ENCODE measurements at places on chromosomes 4 and X.
A peak's percentile ranks its signal among the peaks of the same experiment; 100 is the strongest.

GRCh38 chrX:102968216-102968615, 31.1 kb downstream of the RAB40AL start:
- DNase-seq = no peak

GRCh38 chr4:76951672-76952010, 2.1 kb downstream of the SEPTIN11 start:
- DNase-seq = no peak

DNA sequence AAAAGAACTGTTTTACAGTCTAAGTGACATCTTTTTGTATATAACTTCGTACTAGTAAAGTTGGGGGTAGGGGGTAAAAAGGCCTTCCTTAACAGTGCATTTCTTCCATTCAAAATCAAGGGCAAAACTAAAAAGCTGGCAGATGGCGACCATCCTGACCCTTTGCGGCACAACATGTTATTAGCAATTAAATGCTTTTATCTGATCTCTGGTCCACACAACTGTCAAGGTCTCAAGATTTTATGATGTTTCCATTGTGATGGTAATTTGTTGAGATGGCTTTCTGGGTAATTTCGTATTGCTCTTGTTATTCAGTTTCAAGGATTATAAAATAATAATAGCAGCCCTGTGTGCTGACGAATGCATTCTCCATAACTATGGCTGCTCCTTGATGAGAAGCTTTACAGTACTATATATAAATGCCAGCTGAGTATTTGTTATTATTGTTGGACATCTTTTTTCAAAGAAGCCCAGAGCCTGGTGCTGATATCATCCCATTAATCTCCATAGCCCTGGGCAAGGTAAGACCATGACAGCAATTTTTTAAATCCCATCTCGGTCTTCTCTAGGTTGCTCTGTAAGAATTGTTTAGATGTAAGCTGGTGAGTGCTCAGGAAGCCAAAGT, 89.5 kb downstream of the CBR4 start:
- no peak for DNase-seq

DNA sequence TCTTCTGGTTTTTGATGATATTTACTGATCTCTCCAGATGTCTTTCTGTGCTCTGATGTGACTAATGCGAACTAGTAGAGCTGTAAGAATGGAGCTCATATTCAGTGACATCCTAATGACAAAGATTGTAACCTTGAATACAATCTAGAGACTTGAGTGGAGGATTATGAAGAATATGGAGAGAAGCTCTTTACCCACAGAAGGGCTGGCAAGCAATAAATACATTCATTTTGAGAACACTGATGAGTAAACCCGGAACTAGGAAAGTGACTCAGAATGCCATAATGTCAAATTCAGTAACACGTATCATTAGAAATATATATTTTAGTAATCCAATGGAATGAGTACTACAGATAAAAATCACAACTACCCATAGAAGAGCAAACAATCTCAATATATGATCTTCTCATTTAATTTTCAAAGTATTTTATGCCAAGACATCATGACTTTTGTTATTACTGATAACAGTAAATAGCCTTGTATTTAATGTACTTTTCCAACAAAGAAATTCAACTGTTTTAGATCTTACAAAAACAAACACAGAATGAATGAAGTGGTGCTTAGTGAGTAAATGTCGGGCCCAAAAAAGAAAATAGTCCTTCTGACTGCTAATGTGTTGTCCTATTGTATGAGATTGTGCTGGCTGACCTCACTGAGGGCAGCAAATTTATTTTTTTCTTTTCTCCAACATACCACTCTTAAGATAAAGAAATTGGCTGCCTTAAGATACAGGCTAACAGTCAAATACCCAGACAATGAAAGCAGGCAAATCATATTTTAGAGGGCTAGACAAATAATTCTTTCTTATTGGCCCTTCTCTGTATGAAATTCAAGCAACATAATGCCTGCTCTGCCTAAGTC, 49.2 kb upstream of the HDAC8 start:
- peak; percentile 15 for DNase-seq

- DNase-seq = no peak
These were observed 64.2 kb downstream of the PPP2R2C start for GRCh38 chr4:6408263-6408662.

- DNase-seq = no peak
These were observed 10.2 kb upstream of the RENBP start for GRCh38 chrX:153954558-153955227.
